ENCODE measurements at places on chromosomes 11 and 22.
A peak's percentile ranks its signal among the peaks of the same experiment; 100 is the strongest.

DNA sequence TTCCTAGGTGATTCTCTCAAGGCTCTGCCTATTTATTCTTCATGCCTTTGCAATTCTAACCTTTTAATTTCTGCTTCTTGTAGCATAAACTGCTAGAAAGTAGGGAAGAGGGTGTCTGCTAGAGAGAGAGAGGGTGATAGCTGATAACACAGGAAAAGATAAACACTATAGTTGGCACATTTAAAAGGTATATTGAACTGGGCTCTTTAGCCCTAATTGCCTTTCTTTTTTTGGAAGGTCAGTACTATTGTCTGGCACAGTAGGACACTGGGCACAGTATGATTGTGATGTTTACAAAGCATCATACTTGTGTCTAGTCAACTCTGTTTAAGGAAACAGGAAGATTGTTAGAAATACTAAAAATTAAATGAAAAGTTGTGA is 33.3 kb downstream of the TEAD1 start:
- peak; percentile 95 for DNase-seq

DNA sequence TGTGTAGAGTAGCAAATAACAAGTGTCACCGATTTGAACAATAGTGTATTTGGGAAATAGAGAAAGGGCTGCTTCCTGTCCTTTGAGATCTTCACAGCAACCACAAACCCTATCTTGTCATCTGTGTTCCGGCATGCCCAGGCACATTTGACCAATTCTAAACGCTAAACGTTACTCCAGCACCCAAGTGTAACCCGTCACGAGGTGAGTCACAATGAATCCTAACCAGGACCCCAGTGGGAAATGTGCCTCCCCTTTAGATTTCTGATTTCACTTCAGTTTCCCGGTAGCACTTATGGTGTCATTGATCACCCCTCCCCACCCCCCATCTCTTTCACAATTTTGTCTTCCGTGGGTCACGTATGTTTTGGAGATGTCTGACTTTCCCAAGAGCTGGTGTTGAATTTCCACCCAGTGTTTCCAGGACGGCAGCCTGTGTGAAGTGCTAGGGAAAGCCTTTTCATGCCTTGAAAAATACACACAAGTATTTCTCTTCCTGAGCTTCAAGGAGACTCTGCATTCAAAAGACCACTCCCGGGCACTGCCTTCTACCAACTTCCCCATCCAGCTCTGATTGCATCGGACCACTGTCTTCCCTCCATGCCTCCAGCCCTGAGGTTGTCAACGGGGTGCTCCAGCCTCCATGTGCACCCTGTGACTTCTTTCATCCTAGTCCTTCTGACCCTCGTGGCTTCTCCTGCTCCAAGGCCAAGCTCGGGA is 10.5 kb upstream of the C11orf24 start:
- no peak for DNase-seq

- DNase-seq = no peak
Measured at GRCh38 chr22:25849522-25849921, 107.5 kb downstream of the MYO18B start.

DNA sequence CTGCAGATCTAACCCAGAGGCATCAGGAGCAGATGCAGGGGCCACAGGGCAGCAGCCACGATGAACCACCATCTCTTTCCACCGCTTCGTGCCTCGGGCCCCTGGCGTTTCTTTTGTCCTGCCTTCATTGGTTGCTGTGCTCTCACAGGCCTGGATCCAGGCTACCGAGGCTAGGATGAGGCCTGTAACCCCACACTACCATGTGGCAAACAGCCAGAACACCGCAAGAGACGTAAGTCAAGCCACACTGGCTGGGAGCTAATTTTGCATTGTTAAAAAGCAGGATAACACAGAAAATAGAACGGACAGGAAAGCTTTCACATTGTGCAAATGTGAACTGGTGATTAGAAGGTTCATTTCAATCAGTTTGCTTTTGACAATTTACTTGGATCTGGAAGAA is 15.7 kb upstream of the ARFGAP3 start:
- DNase-seq = no peak

DNA sequence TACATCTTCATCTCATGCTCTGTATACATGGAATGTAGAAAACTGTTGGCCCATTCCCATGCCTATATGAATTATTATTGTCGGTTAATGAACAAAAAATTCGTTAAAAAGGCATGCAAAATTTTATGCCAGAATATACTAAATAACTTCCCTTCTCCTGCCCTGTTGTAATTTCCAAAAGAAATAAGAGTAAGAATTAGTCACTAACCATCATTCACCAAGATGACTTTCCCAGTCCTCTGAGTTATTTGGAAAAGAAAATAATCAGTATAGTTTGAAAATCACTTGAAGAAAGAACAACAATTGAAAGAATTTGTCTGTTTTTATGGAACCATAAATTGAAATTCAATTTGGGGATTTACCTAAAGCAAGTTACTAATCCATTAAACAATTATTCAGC is 1149.1 kb upstream of the RAG2 start:
- no peak for DNase-seq

DNA sequence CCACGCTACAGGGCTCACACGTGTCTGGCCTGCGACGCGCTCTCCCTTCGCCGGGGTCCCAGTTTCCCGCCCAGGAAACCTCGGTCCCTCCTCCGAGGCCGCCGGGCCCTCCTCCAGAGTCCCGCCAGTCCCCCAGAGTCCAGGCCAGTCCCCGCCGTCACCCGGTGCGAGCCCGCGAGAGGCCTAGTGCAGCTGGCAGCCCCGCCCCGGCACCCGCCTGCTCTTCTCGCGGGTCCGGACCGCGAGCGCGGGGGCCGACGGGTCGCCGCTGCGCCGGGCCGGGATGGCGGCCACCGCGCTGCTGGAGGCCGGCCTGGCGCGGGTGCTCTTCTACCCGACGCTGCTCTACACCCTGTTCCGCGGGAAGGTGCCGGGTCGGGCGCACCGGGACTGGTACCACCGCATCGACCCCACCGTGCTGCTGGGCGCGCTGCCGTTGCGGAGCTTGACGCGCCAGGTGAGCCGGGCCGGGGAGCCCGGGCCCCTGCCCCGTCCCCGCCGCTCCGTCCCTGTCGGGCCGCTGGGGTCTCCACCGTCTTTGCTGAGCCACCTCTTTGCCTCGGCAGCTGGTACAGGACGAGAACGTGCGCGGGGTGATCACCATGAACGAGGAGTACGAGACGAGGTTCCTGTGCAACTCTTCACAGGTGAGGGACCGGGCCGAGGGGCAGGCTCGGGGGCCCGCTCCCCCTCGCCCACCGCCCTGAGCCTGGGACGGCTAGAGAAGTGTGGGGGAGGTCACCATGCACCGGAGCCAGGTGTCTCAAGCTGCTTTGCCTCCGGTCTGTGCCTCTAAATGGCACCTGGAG is at the start of gene PTPMT1:
Gene PTPMT1, plus strand, starts transcription at position 260 of the 809 bp plus-strand sequence. Its CDS starts 24 bp downstream, at position 284.
- DNase-seq = peak; percentile 38

GRCh38 chr11:23097891-23098290 is 237.6 kb upstream of the CCDC179 start:
- no peak for DNase-seq

GRCh38 chr11:23772081-23772480 is 724.8 kb upstream of the LUZP2 start:
- no peak for DNase-seq

DNA sequence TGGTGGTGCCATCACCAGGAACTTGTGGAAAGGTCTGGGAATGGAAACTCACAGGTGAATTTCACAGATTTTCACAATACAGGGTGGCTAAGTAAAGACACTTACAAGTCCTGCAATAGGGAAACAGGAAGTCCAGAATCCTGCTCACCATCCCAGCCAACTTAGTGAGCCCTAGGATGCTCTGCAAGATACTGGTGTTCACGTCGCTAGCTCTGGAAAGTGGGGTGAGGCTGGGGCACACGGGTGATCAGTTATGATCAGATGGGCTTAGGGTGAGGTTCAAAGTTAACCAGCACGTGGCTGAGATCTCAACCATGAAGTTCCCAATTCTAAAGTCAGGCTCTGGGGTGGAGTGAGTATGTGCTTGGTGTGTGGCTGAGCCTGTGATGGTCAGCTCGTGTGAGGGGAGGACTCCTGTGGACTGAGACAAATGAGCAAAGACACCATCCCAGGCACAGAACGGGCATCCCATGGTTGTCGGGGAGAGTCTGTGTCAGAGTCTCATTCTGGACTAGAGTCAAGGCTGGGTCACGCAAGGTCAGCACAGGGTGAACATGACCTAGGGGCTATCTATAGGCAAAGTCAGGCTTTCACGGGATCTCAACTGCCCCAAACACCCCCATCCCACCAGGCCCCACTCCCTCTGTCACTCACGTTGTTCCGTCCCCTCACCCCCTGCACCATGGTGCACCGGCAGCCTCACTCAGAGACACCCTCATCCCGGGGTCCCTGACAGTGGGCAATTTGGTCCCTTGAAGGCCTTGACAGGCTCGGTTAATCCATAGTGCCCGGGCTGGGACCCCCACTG is 23.9 kb downstream of the IGLL5 start:
- DNase-seq = no peak

DNA sequence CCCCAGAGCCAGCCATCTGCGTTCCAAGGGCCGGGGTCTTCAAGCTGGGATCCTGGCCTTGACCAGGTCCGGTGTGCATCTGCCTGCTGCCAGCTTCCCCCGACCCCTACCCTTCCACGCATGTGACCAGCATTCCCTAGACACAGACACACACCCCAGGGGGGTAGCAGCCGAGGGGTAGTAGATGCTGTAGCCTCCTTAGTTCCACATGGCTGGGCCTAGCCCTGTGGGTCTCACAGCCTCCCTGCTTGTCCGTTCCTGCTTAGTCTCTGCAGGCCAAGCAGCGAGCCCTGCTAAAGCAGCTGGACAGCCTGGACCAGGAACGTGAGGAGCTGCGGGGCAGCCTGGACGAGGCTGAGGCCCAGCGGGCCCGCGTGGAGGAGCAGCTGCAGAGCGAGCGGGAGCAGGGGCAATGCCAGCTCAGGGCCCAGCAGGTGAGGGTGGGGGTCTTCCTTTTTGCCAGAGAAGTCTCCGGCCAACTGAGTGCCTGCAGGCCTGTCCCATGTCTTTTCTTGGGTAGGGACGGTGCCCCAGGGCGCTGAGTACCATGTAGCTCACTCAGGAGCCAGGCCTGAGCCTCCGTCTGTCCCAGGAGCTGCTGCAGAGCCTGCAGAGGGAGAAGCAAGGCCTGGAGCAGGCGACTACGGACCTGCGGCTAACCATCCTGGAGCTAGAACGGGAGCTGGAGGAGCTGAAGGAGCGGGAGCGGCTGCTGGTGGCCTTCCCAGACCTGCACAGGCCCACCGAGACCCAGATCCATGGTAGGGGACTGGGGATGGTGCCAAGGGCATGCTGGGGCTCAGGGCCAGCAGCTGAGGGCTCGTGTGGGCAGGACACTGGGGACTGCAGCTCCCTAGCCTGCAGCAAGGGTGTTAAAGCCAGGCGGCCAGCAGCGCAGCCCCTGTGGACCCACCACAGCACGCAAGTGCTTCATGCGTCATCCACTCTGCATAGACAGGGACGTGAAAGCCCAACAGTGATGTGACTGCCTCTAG is 13.6 kb downstream of the RNF215 start:
- no peak for DNase-seq

- no peak for DNase-seq
Measured at GRCh38 chr11:8382436-8383053, 118.9 kb upstream of the LMO1 start.

GRCh38 chr11:94835594-94835927 is 67.4 kb downstream of the AMOTL1 start:
- no peak for DNase-seq

- peak; percentile 14 for DNase-seq
Measured at GRCh38 chr11:116499396-116500003, 273.3 kb downstream of the BUD13 start.

- no peak for DNase-seq
Measured at GRCh38 chr11:86355256-86355655, 19.4 kb upstream of the CCDC81 start.

DNA sequence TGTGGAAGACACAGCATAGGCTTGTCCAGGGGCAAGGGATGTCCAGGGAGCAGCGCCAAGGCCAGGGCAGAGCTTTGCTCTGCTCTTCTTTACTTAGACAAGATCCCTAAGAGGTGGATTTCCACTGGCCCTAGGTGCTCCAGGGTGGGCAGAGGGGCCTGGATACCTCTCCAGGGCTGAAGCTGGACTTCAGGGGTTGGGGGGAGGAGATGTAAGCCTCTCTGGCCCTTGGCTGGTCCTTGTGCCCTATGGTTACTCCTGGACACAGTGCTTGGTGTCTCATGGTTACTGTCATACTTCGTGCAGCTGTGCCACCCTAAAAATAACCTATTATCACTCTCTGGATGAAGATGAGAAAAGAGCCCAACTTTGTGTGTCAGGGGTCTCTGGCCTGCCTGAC is 12.9 kb upstream of the KCNJ11 start:
- DNase-seq = no peak

GRCh38 chr11:108524422-108524821 is 26.2 kb upstream of the POGLUT3 start:
- DNase-seq = peak; percentile 46

DNA sequence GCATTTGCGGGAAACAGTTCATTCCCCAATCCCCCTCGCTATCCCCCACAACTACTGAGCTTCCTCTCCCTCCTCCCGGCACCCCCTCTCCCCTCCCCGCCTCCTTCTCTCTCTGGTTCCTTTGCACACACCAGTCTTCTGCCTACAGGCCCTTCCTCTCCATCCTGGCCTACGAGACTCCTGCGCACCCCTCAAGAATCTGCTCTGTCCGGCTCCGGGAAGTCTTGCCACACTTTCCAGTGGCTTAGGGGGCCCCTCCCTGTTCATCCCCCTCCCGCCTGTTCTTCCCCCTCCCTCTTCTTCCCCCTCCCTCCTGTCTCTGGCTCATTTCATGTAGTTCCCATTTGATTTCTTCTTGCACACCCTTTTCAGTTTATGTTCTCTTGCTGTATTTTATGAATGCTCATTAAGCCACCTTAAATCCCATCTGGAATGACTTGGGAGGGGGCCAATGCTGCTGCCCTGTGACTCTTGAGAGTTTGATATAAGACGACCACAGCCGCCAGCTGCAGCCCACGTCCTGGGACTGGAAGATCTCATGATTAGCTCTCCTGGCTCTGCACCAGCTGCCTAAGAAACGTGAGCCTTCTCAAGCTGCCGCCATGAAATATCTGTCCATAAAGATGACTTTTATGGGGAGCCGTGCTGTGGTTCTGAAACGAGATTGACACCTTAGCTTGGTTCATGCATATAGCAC is 50.9 kb downstream of the RPS6KA4 start:
- no peak for DNase-seq

DNA sequence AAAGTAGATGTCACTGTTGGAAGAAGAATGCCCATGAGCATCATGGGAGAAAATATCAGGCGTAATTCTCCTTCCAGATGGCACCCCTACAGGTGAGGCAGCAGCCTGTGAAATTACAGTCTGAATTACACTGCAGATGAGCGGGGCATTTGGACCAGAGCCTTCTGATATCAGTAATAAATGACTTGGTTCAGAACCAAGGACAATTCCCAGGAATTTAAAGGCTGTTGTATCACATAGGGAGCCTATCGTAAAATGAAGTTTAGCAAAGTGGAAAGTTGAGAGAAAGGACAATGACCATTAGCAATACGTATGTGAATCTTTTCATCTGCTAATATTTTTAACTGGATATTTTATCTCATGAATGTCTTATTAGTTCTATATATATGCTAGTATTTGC is 61.3 kb downstream of the PRMT3 start:
- DNase-seq = no peak

GRCh38 chr11:5229356-5229755 is 2.5 kb upstream of the HBB start:
- DNase-seq = no peak

GRCh38 chr11:72240461-72241290 is 3.3 kb downstream of the PHOX2A start:
- no peak for DNase-seq
